ENCODE measurements at places on chromosomes 2 and 18.

GRCh38 chr2:64128943-64129391, 15.3 kb downstream of the PELI1 start:
- DNase-seq, result no peak

DNA sequence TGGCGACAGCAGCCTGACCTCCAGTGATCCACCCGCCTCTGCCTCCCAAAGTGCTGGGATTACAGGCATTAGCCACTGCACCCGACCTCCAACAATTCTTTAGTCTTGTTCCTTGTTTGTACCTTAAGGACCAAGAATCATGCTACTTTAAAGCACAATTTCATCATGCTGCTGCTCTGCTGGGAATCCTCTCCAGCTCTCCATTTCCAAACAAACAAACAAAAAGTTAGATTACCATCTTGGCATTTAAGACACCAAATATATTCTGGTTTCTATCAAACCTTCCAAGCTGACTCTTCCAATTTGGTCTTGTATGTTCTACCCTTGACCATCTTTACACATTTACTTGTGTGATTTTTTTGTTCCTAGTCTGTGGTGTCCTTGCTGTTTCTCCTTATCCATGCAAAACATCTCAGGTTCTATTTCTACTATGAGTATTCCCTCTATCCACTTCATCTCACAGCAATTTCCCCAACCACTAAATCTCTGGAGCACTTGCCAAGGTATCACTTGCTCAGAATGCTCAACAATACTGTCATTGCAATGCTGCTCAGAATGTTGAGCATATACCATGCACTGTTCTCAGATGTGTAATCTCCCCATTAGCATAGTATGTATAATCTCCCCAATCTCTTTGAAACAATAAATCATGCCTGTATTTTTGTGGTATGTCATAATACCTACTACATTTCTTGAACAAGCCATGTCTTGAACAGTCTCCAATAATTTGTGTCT, 73.2 kb upstream of the GALNT5 start:
- DNase-seq, result no peak

DNA sequence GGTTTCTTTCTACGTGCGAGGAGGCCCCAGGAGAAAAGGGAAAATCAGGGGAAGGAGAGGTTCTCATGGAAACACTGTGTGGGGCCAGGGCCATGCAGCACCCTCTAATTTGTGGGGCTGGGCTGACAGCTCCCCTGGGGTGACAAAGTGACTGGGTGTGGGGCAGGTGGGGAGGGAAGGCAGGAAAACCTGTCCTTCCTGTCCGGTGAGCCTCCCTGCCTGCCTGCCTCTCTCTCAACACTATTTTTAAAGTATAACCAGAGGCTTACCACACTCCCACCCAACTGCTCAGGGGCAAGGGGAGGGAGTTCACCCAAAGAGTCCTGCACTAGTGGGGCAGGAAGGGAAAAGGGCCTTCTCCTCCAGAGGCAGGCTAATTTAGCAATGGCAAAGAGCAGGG, 10.5 kb upstream of the EPAS1 start:
- no peak for DNase-seq

DNA sequence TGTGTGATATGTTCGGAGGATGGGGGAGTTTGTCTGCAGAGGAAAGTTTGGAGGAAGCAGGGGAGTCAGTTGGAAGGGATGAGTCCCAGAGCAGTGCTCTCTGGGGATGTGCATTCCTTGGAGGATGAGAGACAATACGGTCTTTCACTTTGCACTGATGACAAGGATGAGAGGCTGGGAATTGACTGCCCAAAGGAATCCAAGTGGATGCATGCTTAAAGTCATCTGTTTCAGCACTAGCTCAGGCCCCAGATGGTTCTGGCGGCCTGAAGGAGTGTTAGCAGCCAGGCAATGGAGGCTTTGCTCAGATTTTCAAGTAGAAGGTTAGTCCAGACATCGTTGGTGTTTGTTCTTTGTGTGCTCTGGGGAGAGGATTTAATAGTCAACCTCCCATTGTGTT, 100.2 kb downstream of the CRIM1 start:
- DNase-seq, result no peak

DNA sequence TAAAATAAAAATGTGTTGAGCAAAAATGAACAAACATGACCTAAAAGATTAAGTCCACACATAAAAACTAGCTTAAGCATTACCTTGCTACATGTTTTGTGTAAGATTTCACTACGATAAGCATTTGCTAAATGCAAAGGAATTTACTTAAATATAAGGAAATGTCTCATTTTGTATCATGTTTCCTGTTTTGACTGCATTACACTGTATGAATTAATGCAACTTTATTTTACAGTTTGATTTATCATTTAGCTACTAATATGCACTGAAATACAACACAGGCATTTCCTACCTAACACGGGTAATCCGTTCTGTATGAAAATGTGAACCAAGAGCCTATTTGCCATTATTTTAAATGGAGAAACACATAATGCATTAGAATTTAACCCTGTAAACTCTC, 1076.5 kb upstream of the DDX18 start:
- DNase-seq, result no peak

GRCh38 chr2:129904532-129905446, 74.7 kb upstream of the RAB6C start:
- DNase-seq, result peak; percentile 88

GRCh38 chr2:189465076-189465475, 23.8 kb downstream of the WDR75 start:
- no peak for DNase-seq

DNA sequence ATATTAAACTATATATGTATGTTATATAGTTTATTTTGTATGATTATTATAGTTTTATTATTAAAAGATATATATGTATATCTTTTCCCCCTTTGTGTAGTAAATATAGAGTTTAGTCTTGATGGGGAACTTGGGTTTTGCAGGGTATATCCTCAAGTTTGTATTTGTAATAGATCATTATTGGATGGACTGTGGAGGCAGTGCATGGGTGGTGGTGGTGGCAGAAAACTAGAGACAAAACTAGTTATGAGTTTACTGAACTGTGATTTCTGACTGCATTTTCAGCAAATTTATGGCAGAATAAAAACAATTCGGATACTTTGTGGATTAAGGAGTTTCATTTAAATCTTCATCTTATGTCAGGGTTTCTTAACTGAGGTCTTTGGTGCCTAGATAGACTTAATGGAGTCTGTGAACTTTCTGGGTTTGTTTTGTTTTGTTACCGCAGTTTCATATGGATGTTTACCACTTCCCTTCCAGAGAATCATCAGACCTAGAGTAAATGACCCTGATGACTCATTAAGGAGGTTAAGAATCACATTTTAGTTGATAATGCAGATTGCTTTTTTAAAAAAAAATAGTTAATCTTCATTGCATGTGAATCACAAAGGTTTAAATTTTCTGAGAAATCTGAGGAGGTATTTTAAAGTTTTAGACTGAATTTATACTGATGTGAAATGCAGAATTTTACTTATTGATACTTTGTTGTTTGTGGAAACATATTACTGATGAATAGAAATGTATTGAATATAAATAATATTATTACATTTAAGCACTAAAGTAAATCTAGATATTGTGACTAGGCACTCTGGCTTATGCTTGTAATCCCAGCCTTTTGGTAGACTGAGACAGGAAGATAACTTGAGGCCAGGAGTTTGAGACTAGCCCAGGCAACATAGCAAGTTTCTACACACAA, 14.5 kb downstream of the EPC2 start:
- DNase-seq, result no peak

DNA sequence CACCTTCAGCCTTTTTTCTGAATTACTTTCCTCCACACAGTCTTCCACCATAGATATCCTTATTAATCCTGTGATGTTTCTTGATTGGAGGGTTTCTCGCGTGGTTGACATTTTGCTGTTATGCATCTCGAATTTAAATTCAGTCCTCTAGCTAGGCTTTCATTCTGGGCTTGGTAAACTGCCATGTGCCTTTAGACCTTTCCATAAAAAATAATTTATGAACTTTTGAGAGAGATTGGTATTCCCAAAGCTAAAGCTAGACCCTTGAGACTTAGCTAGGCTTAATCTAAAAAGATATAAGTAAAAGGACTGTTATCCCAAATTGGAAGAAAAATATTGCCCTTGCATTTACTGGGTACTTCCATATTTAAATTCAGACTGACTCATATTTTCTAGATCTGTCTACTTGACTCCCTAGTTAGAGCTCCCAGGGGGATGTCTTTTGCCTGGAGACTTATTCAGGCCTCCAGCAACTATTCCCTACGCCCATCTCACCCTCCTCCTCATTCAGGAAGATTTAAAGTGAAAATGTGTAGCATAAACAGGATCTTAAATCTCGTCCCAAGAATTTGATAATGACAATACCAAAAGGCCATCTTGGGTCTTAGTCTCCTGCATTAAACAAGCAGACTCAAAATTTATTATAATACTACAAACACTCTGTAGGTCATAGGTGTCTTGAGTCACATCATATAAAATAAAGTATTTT, 60.3 kb downstream of the KIAA2012 start:
- DNase-seq, result no peak

GRCh38 chr2:5734859-5735520, 42.8 kb downstream of the SOX11 start:
- DNase-seq, result no peak

DNA sequence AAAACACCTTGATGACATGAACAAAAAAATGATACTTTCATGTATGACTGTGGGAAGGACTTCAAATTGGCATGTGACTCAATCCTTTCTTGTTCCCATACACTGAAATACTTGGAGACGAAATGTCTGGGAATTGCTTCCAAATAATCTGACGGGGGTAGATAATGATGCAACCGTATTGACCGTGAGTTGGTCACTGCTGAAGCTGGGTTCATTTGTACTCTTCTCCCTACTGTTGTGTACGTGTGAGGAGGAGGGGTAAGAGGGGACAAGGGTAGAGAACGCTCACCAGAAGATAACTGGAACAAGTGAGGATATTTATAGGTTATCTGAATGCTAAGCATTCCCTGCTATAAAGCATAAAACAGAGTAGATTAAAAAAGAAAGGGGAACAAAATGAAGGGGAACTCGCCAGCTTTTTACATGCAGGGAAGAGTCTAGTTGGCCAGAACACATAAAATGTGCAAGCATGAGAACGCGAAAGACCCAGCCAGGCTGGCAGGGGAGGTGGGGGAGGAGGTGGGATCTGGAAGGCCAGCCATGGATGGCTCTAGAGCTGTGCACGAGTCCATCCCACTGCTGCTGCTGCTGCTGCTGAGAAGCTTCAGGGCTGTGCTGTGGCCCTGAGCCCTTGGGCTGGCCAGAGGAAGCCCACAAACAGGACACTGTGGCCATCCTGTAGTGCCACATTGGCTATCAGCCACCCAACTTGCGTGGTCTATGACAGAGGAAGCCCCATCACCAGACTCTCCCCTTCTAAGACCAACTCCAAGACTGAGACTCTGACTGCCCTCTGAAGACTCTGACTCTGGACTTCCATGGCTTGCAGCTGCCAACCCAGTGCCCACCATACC, 15.2 kb upstream of the CETN1 start:
- DNase-seq, result peak; percentile 66

DNA sequence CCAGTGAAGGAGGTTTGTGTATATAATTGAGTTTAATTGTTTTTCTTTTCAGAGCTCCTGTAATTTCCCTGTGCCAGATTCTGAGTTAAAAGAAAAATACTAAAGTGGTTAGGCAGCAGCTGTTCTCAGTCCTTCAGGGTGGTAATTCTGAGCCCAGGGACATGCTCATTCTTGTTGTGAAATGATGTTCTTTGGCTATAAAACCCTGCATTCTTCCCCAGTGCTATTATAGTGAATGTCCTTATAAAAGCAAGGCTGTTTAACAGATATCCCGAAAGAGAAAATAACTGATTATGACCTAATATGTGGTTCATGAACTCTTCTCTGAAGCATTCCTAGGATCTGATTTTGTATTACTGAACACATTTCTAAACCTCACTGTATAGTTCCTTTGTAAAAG, 34.0 kb downstream of the ADAM23 start:
- DNase-seq, result no peak
